ENCODE measurements at places on chromosomes 2 and 18.
A peak's percentile ranks its signal among the peaks of the same experiment; 100 is the strongest.

DNA sequence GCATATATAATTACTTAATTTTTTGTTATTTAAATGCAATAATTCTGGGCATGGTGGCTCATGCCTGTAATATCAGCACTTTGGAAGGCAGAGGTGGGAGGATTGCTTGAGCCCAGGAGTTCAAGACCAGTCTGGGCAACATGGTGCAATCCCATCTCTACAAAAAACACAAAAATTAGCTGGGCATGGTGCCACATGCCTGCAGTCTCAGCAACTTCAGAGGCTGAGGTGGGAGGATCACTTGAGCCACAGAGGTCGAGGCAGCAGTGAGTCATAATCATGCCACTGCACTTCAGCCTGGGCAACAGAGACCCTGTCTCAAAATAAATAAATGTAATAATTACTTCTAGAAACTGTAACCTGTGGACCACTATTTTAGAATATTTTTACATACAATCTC is 21.5 kb upstream of the TMEM87B start:
- DNase-seq = no peak

- DNase-seq = no peak
These were observed 482.6 kb downstream of the TSN start for GRCh38 chr2:122238006-122238559.

DNA sequence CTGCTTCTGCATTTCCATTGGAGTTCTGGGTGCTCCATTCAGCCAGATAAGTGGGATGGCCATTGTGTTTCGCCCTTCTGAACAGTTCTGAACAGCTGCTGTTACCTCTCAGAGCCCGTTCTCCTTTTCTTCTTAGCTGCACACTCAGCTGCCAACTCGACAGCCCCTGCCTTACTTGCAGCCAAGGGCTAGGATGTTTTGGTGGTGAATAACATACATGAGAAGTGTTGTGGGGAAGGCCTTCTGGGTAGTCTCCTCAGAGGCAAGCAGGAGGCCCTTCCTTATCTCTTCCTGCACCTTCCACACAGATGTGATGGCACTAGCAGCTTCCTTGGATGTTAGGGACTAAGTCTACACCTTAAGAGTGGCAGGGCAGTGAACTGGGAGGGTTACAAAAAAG is 138.4 kb upstream of the NOSTRIN start:
- no peak for DNase-seq

DNA sequence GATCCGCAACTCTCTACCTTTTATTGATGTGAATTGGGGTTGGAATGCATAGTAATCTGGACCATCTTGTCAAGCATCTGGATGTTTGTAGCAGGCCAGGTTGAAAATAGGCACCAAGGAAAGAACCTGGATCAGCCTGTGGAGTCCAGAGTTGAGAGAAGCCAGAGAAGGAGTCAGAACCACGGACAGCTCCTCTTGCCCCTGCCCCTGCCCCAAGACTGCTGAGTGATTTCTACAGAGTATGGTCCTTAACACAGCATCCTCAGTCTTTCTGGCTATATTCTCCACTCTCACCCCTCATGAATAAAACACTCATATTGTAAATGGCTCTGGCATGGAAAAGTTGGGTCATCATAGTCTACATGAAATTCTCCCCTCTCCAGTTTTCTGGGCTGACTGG is 154.6 kb downstream of the LOXHD1 start:
- DNase-seq = peak; percentile 8

DNA sequence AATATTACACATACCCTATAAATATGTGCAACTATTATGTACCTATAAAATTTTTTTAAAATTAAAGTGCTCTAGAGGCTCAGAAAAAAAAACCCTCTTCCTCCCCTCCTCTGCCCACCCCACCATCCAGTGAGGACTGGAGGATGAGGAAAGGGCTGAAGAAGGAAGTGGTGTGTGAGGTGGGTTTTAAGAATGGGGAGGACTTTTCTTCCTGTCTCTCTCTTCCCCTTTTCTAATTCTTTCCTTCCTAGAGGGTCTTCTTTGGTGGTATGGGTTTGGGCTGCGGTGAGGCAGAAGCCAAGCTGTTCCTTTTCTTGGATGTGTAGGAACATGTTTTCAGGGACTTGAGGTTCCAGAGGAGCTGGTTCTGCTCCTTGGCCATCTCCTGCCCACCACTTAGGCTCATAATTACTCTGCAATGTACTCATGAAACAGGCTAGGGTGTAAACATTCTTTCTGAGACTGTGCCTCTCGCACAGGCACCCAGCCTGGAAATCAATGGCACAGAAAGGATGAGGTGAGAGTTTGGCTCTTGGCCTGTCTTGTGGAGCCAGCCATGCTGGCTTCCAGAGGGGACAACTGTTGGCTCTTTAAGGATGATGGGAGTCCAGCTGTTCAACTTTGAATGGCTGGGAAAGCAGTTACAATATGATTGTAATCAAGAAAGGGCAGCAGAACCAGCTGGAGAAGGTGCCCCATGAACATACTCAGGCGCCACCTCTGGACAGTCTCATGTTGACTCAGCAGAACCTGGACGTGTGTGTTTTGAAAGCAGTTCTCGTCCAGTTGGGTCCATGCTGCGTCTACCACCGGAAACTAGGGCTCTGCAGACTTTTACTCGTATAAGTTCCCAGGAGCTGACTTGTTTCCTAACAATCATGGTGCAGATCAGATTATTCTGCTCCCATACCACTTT is 38.3 kb downstream of the IL1RL2 start:
- DNase-seq = no peak

DNA sequence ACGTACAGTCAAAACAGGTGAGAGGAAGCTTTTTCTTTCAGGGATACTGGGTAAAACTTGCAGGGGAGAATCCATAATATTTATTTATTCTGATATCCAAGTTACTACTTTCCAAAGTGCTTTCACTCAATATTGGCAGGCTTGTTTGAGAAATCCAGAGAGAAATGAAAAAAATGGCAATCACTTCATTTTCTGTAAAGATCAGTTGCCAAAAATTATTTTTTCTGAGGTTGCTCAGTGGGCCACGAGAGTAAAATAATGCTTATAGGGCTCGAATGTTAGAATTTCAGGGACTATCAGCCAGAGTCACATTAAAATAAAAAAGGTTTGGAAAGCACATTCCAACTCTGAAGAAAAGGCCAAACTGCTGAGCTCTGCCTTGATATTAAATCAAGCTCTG is 324.6 kb upstream of the RND3 start:
- DNase-seq = no peak

DNA sequence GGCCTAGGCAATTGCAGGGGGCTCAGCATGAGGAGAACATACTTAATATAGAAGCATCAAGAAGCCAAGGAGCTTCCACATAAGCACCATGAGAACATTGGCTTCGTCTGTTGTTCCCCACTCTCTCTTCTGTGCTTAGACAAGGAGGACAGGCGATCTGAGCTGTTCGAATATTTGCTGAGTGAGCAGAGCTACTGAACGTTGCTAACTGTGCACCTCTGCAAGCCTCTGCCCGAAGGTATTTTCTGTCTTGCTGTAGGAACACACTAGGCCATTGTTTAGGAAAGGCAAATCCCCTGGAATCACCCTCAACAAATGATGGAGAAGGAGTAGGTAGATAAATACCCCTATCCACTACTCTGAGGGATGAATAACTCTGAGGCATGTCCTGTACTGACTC is 813.8 kb downstream of the DCC start:
- no peak for DNase-seq

GRCh38 chr2:162824304-162824703 is 14.3 kb downstream of the KCNH7 start:
- no peak for DNase-seq

DNA sequence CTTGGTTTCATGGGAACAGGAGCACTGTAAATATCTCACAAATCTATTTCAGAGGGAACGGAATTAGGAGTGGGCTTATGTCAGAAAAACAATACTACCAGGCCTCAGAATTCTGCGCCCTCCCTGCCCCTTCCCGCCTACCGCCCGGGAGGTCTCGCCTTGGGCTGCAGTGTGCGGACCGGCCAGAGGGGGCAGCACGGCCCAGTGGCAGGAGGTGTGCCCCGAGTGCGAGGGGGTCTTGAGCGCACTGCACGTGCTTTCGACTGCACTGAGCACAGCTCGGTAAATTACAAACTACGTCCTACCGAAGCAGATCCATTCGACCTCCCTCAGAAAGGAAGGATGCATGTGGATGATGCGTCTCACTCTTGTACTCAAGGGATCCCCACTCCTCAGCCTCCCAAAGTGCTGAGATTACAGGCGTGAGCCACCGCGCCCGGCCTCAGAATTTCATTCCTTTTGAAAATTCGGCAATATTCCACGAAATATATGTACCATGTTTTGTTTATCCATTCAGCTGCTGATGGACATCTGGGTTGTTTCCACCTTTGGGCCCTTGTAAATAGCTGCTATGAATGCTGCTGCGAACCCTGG is 297.0 kb downstream of the BCL2 start:
- DNase-seq = peak; percentile 39

DNA sequence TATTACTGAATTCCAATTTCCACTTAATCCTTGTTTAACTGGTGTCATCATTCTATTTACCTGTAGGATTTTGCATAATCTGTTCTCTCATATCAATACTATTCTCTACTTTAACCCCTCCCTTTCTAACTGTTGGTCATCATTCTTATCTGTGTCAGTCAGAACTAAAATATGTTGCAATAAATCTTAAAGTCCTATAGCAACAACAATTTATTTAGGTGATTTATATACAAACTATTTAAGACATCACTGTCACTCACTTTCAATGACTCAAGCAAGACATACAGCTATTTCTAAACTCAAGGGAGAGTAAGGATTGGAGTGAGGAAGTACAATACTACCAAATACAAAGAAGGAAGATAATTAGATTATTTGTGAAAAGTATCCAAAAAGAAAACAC is 740.4 kb downstream of the DSC3 start:
- no peak for DNase-seq

GRCh38 chr2:217650716-217651360 is 352.0 kb downstream of the TNS1 start:
- DNase-seq = peak; percentile 22

GRCh38 chr2:80896576-80896975 is 592.0 kb upstream of the LRRTM1 start:
- no peak for DNase-seq

DNA sequence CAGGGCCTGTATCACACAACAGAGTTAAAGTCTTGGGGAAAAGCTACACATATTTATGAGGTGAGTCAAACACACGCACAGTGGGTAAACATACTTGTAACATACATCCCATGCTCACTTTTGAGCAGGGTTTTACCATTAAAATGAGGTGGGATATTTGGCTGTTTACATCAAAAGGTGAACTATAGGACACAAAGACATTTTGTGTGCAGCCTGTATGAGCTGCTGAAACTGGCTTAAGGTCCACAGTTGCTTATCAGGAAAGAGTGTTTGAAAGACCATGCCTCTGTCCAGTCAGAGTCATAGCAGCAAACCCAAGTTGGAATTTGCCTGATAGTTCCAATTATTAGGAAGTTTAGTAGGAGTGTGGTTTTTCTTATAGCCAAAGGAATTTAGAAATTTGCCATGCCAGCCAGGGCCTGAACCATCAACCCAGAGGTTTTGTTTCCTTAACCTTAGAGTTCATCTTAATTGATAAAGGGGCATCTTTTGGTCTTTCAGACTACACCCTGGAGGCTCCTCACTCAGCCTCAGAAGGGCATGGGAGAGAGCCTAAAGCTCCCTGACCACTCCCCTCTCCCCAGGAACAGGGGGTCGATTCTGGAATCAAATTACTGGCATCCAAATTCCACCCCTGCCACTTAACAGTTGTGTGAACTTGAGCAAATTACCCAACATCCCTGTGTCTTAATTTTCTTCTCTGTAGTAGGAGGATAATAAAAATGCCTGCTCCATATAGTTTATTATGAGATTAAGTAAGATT is 29.9 kb upstream of the L3MBTL4 start:
- no peak for DNase-seq

GRCh38 chr2:33223856-33224255 is 252.6 kb upstream of the RASGRP3 start:
- DNase-seq = no peak

DNA sequence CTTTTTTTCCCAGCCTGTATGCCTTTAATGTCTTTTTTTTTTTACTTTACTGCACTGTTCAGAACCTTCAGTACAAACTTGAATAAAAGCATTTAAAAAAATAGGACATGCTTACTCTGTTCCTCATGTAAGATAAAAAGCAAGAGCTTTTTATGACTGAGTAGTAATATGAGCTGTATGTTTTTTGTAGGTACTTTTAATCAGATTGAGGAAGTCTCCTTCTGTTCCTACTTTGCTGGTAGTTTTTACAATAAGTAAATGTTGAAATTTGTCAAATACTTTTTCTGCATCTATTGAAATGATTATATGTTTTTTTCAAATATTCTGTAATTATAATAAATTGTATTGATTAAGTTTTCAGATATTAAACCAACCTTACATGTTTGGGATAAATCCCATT is 189.8 kb downstream of the FAM210A start:
- DNase-seq = no peak

- no peak for DNase-seq
These were observed 289.3 kb upstream of the TCF4 start for GRCh38 chr18:55877321-55877720.

DNA sequence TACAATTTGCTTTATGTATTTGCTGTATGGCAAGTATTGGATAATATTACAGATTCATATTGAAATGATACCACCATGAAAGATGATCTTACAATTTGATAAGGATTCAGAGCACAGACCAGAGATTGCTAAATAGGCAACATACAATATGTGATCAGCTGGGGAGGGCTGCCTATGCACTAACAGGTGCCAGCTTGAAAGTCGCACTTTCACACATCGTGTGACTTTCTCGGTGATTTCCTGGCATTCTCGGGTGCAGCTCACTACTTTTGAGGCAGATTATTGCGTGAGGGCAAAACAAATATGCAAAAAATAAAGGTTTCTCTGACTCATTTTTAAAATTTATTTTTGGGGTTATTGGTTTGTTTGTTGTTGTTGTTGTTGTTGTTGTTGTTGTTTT is 36.0 kb downstream of the RBMS1 start:
- DNase-seq = peak; percentile 26

DNA sequence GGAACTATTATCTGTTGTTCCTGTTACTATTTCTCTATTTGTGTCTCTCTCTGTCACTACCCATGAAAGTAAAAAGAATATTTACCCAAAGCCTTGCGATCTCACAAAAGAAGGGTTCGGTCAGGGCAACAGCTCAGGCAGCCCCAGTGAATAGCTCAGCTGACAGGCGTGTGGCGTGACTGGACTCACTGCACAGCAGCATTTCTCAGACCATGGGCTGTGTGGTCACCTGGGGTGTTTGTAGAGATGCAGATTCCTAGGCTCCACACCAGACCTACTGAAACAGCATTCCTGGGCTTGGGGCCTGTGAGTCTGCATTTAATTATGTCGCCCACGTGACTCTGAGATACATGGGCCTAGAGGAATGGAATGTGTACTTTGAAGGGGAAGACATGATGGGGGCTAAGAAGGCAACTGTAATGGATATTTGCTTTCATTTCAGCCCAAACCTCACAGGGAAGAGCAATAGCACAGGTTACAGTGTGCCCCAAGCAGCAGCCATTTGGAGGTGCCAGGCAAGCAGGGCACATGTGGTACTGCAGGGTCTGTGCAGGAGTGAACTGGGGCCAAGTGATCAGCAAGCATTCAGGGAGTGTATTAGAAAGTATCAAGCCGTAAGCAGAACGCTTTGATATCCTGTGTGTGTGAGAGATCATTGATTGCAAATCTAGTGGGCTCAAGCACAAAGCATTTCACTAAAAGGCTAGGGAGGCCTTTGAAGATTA is 90.4 kb upstream of the RBMS1 start:
- no peak for DNase-seq

GRCh38 chr2:3312576-3313345 is 64.9 kb downstream of the EIPR1 start:
- DNase-seq = no peak
